CD4-positive, alpha-beta memory T cell (primary cell): ENCODE measurements at places on chromosomes 5 and 9.

DNA sequence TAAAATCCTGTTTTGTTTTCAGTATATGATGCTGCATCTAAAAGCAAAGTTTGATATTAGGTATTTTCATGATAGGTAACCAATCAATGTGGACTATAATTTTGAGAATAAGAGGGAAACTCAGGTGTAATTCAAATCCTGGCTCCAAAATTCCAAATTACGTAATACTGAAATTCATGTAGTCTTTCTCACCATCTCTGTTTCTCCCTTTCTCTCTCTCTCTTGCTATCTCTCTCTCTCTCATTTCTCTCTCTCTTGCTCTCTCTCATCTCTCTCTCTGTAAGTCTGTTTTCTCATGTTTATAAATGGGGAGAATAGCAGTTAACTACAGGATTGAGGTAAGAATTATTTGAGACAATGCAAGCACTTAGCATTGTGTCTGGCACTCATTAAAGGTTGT, 401.1 kb upstream of the TLE4 start:
- no peaks in the 10 kb centered on the region for H3K36me3 ChIP-seq
- H3K27ac ChIP-seq = no peak overlapping the region
- no peaks in the 10 kb centered on the region for H3K27me3 ChIP-seq
- no peak for DNase-seq
- H3K4me3 ChIP-seq = no peak overlapping the region

GRCh38 chr5:177086654-177087397, at the start of gene FGFR4:
FGFR4 (plus strand) TSS chr5:177086915; CDS start chr5:177089603, 2,688 bp downstream.
- no peaks in the 10 kb centered on the region for H3K27me3 ChIP-seq
- H3K27ac ChIP-seq = no peak within 1 kb of the TSS
- H3K4me3 ChIP-seq = no peak within 1 kb of the TSS
- peaks cover 8% of the 10 kb centered on the region for H3K4me1 ChIP-seq

DNA sequence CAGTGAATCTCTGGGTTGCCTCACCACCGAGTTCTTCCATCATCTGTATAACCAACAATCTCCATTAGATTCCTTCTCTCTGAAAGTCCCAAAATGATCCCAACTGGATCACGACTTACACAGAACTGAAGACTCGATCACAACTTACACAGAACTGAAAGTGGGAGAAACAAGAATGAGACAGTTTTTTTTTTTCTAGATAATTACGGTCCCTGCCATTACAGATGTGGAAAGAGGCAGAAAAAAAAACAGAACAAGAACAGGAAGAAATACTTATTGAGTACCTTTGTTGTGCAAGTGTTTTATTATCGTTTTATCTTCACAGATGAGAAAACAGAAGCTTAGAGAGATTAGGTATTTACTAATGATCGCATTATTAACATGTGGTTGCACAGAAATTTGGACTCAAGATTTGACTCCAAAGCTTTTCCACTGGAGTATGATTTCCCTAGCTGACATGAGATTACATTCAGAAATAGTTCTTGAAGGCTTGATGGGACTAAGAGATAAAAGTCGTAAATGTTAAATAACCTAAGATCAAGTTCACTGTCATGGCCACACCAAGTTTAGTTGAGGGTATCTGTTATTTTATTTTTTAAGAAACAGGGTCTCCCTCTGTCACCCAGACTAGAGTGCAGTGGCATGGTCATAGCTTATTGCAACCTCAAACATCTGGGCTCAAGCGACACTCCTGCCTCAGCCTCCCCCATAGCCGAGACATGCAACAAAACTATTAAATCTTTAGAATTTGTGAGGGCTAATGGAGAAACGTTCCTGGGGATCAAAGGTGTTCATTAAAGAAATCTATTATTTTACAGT, 8.9 kb downstream of the PLK2 start:
- no peaks in the 10 kb centered on the region for H3K36me3 ChIP-seq
- H3K4me1 ChIP-seq = no peaks in the 10 kb centered on the region
- no peak overlapping the region for H3K4me3 ChIP-seq
- H3K27ac ChIP-seq = no peak overlapping the region
- H3K27me3 ChIP-seq = no peaks in the 10 kb centered on the region

GRCh38 chr5:7419367-7419766, 23.4 kb downstream of the ADCY2 start:
- H3K27me3 ChIP-seq = no peaks in the 10 kb centered on the region
- H3K4me3 ChIP-seq = no peak overlapping the region
- no peaks in the 10 kb centered on the region for H3K4me1 ChIP-seq
- H3K27ac ChIP-seq = no peak overlapping the region
- no peak for DNase-seq

- H3K4me1 ChIP-seq = peaks cover 66% of the 10 kb centered on the region
- no peak overlapping the region for H3K27ac ChIP-seq
- peaks cover 52% of the 10 kb centered on the region for H3K36me3 ChIP-seq
- H3K27me3 ChIP-seq = no peaks in the 10 kb centered on the region
These were observed 26.3 kb downstream of the PTGES2 start for GRCh38 chr9:128101231-128101661.

GRCh38 chr5:134813407-134813806, 32.4 kb upstream of the C5orf24 start:
- DNase-seq = no peak
- H3K27me3 ChIP-seq = no peaks in the 10 kb centered on the region
- H3K4me3 ChIP-seq = no peak overlapping the region
- H3K36me3 ChIP-seq = peaks cover 49% of the 10 kb centered on the region
- H3K4me1 ChIP-seq = peaks cover 9% of the 10 kb centered on the region
- no peak overlapping the region for H3K27ac ChIP-seq
